ENCODE measurements at places on chromosomes 2 and 18.

- no peak for DNase-seq
Observed at GRCh38 chr2:236782938-236783337, 213.3 kb downstream of the ACKR3 start.

DNA sequence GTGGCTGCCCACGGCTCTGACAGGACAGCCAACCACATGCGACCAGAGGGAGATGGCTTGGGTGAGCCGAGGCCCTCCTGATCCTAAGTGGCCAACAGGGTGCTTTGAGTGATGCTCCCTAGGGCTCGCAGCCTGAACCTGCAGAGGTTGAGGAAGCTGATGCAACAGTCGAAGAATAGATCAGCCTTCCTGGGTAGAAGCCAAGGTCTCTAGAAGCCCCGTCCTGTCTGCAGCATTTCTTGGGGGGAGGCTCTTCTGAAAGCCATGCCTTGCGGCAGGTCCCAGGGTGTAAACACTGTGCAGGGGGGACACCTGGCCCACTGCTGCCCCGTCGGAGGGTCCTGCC is 136.4 kb downstream of the HDAC4 start:
- no peak for DNase-seq

DNA sequence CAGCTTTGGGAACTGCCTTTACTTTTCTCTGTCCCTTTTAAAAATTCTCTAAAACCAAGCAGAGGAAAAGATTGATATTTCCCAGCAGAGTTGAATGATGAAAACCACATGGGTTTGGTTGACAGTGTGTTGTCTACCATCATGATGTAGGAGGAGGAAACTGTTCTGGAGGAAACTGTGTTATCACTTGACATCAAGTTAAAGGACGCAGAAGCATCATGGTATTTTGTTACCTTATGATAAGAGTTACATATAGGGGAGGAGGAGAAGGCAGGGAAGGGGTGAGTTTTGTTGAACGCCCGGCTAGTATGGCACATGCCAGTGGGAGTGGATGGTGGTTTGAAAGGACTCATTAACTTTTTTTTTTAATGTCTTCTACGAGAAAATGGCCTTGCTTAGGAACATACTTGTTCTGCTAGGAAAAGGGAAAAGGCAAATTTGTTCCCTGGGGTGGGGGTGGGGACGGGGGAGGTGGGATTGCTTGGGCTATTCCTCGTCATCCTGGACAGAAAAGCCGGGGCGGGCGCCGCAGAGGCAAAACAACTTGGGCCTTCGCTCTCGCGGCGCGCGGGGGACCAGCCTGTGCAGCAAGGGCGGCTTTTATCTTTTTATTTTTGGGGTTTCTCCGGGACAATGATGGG is 766 bp downstream of the TMEM17 start:
- DNase-seq = no peak

GRCh38 chr2:12759248-12759647 is 42.5 kb downstream of the TRIB2 start:
- DNase-seq = peak; percentile 69

DNA sequence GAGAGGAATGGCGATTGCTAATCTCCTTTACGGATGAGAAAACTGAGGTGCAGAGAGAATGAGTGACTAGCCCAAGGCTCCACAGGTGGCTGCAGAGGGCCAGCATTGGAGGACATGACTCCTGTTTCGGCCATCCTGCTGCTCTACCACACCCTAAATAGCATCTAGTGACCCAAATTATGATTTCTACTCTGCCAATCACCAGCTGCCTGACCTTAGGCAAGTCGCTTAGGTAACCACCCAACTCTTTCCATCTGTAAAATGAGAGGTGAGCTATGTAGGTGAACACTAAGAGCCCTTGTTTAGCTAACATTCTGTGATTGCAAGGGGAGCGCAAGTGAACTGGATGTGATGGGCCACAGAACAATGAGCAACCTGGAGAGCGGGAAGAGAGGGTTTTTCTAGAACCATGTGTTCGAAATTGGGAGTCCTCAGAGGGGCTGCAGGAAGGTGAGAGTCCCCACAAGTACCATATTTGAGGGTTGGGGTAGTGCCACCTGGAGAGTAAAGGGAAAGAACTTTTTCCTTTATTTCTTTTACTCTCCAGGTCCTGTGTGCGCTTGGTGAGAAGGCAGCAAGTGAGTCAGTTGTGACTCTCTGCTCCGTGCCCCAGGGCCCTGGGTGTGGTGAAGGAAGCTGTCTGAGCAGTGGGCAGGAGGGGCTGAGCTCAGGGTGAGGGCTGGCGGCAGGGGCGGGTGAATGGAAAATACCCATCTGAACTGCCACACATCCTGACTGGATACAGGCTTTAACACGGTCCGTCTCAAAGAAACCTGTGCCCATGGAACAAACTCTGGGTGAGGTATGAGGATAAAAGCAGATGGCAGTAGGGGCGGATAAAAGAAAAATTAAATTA is 2.4 kb downstream of the CYP27C1 start:
- DNase-seq = no peak

DNA sequence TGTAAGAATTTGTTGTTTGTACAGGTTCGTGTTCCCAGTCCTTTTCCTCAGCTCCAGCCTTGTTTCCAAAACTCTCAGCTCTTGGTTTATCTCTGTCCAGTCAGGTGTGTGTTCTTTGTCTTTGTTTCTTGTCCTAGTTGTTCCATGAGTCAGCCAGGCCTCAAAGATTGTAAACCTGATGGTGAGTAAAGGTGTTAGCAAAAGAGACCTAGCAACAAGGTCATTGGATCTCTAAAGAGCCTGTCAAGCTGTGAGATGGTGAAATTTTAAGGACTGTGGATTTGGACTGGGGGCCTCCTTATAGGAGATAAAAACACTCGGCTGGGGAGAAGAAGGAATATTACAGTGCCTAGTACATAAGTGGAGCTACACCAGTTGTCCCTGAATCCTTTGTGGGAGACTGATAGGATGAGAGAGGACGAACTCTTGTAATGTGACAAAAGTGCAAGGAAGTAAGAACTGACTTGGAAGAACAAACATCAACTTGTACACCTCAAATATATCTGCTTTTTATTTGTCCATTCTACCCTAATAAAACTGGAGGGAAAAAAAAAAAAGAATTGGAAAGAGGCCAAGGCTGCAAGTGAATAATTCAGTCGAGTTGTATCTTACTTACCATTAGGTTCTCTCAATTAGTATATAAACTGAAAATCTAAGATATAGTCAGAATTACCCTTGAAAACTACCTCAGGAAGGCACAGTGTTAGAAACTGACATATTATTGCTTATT is 37.2 kb downstream of the ITGA6 start:
- no peak for DNase-seq

Data from smooth muscle cell of the brain vasculature (primary cell).